ENCODE measurements at places on chromosomes 7 and 10.

GRCh38 chr7:92837000-92837749, 802 bp upstream of the CDK6 start:
- no peak for DNase-seq

GRCh38 chr10:119496273-119496672, 46.2 kb downstream of the RGS10 start:
- no peak for DNase-seq

GRCh38 chr7:32564542-32564941, 69.3 kb downstream of the AVL9 start:
- no peak for DNase-seq

DNA sequence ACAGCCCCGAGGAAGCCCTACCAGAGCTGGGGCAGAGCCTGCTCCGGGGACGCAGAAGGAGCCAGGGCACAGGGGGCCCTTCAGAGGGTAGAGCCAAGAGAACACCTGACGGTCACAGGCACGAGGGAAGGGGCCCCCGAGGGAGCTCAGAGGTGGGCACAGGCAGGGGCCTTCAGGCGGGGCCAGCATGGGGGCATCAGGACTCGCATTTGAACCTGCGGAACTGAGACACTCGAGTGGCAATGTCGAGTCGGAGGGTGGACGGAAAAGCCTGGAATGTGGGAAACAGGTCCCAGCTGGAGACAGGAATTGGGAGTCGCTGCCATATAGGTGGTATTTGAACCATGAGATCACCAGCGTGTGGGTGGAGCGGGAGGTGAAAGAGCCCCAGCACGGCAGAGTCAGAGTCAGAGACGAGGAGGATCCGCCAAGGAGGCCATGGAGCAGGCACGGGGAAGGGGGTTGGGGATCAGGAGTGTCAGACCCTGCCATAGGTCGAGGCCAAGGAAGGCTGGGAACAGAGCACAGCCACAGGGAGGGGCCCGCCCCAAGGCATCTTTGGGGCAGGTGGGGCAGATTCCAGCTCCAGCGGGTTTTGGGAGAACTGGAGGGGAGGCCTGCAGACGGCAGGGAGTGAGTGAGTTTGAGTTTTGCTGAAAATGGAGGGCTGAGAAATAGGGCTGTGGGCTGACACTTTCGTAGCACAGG, 13.8 kb downstream of the STK32C start:
- DNase-seq = no peak

- DNase-seq = no peak
These were observed 50.4 kb downstream of the RGS10 start for GRCh38 chr10:119491966-119492757.

DNA sequence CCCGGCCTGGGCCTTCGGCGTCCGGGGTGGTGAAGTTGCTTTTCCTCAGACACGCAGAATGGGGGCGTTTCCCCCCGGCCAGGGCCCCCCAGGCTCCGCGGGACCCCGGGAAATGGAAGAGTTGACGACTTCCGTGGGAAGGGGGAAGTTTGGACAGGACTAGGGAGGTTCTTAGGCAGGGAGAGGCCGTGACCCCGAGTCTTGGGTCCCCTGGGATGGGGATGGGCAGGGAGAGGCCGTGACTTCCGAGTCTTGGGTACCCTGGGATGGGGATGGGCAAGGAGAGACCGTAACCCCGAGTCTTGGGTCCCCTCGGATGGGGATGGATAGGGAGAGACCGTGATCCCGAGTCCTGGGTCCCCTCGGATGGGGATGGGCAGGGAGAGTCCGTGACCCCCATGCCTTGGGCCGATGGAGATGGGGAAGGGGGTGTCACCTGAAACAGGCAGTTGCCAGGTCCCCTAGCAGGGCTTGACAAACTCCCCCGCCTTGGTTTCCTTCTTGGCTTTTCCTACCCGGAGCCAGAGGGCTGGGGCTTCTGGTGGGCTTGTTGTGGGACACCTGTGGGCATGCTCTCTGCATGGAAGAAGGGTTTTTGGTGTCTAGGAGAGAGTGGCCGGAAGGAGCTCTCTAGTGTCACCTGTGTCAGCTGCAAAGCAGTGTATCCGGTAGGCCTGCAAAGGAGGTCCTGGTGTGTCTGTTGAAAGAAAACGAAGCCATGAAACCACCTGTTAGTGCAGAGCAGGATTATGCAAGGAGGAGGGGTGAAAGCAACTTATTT, 1.1 kb downstream of the TRRAP start:
- peak; percentile 66 for DNase-seq

DNA sequence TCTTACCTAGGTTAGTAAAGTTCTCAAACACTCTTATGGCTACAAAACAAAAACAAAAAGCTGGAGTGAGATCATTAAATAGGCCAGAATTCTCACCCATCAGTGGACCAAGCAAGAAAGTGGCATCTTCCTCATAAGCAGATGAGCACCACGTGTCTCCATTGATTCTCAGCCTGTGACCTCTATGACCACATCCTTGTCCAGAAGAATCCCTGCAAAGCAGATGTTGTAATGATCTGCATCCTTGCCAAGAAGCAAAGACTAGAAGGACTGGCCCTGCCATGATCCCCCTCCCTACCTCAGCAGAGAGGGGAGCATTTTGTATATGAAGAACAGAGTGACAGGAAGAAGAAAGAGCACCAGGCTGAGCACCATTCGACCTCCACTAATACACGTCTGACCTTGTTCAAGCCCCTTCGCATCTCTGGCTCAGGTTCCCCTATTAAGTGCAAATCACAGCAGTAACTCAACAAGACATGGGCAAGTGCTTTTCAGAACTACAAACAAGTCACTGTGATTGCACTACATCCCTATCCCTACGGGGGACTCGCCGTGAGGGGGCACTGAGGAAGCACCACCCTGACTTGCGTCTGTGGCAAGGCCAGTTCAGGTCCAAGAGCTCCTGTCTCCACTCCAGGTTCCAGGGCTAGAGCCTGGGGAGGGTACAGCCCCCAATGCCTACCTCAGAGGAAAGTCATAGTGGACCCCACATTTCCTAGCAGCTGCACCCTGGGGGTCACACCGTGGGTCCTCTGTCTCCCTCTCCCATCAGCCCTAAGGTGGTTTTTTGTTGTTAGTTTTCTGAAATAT, 22.2 kb upstream of the RASSF4 start:
- no peak for DNase-seq

DNA sequence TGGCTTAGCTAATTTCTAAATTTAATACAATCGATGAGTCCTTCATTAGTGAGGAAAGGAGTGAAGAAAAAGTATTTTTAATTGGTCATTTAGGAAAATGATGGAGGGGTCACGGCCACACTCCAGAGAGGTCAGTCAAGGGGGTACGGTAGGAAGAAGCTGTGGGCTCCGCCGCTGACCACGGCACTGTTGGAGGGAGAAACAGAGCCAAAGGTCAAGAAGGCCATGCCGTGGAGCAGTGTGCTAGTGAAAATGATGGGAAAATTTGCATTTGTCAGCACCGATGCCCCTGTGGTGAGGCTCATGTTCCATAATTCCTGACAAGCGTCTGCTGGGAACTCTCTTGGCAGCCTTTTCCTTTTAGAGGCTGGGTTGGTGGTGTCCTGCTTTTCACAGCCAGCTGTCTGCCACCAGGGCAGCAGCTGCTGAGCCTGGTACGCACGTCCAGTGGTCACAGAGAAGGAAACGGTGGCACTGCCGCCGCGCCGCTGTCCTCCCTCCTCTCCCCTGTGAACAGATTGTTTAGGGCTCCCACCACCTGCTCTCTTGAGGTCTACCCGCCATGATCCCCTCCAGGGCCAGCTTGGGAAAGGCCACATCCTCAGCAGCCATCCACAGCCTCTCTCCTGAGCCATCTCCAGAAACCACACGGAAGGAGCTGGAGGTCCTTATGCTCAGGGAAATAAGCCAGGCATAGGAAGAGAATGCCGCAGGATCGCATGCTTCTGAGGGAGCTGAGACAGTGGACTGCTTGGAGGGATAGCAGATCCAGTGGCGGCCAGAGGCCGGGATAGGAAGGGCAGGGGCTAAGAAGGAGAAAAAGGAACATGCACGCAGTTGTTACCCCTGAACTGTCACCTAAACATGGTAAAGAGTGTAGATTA, 263.7 kb upstream of the PPP2R2D start:
- no peak for DNase-seq

- no peak for DNase-seq
These were observed 40.4 kb upstream of the STEAP4 start for GRCh38 chr7:88347090-88347489.

DNA sequence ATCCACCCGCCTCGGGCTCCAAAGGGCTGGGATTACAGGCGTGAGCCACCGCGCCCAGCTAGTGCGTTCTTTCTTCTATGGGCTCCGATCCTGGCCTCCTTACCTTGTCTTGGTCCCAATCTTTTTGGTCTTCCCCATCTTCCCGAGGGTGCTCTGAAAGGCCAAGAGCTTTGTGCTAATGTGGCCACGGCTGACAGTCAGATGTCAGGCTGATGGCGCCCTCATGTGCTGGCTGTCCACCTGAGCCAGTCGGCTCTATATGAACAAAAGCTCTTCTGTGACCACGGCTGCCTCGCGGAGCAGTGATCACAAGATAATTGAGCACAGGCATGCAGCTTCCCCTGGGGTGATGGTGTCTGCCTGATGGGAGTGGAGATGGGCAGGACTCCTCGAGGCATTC, 11.0 kb upstream of the AHCYL2 start:
- DNase-seq = no peak

DNA sequence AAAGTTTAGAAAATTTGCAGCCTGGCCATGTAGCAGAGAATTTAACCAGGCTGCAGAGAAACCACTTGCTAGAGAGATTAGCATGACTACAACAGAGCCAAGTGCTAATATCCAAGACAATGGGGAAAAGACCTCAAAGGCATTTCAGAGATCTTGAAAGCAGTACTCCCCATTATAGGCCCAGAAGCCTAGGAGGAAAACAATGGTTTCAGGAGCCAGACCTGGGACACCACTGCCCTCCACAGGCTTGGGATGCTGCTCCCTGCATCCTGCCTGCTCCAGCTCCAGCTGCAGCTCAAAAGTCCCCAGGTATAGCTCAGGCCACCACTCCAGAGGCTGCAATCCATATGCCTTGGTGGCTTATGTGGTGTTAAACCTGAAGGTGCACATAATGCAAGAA, 101.5 kb upstream of the TMEM72 start:
- no peak for DNase-seq

GRCh38 chr10:119931871-119932270, 39.3 kb downstream of the SEC23IP start:
- no peak for DNase-seq

DNA sequence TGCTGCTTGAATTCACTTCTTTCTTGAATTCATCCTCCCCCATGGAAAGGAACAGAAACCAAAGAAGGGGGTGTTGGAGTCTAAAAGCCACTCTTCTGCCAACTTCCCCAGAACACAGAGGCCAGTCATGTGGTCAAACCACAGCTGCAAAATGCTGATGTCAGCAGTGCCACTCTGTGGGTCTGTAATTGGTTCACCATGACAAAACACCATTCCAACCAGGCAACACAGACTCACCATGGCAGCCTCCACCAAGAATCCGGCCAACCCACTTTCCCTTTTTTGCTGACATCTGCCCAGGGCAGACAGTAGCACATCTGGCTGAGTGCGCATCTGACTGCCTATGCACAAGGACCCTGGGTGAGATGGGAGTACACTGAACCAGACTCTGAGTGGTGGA, 16.8 kb downstream of the OSBPL3 start:
- DNase-seq = peak; percentile 59

DNA sequence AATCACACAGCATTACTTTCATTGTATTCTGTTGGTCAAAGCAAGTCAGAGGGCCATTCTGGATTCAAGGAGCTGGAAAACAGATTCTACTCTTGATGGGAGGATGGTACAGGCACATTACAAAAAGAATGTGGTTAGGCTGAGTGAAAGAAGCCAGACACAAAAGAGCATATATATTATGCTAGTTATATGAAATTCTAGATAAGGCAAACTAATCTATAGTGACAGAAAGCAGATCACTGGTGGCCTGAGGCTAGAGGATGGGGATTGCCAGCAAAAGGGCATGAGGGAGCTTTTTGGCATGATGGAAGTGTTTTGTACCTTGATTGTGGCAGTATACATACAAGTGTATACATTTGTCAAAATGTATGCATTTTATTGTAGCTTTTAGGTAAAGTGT, 96.8 kb downstream of the SPAG6 start:
- DNase-seq = no peak

GRCh38 chr7:8365499-8366110, 67.8 kb upstream of the NXPH1 start:
- no peak for DNase-seq

GRCh38 chr10:13231190-13231589, 3.0 kb downstream of the UCMA start:
- no peak for DNase-seq

GRCh38 chr7:47724335-47724982, 142.5 kb upstream of the TNS3 start:
- DNase-seq = no peak

GRCh38 chr10:107442035-107442505, 277.6 kb upstream of the SORCS1 start:
- no peak for DNase-seq

- no peak for DNase-seq
These were observed 39.8 kb downstream of the CDH23 start for GRCh38 chr10:71436268-71437125.
